ENCODE measurements at places on chromosomes 2 and 18. TPM values are rescaled to one million over a fixed set of nuclear protein-coding genes. Genes with fewer than 3 reads are reported as not detected.

The EVX2 gene
- total RNA-seq: not detected

GRCh38 chr2:210762604-210763588 is 206.5 kb downstream of the CPS1 start:
- no peaks in the 10 kb centered on the region for H3K27me3 ChIP-seq
- no peak overlapping the region for H3K27ac ChIP-seq
- H3K4me3 ChIP-seq: no peak overlapping the region
- no peaks in the 10 kb centered on the region for H3K36me3 ChIP-seq
- H3K4me1 ChIP-seq: no peaks in the 10 kb centered on the region
- DNase-seq: no peak

The TUBB8B gene
- total RNA-seq: not detected

DNA sequence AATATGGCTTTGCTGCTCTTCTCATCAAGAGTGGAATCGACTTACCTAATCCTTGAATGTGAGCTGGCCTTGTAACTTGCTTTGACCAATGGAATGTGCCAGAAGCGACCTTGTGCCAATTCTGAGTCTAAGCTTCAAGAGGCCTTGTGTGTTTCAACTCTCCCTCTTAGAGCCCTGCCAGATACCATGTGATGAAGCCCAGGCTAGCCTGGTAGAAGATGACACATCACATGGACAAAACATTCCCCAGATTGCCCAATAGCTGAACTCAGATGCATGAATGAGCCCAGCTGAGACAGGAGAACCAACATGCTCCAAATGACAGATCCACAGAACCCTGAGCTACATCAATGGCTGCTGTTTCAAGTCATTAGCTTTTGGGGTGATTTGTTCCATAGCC is 4.2 kb upstream of the KLHL14 start:
- no peak for DNase-seq

DNA sequence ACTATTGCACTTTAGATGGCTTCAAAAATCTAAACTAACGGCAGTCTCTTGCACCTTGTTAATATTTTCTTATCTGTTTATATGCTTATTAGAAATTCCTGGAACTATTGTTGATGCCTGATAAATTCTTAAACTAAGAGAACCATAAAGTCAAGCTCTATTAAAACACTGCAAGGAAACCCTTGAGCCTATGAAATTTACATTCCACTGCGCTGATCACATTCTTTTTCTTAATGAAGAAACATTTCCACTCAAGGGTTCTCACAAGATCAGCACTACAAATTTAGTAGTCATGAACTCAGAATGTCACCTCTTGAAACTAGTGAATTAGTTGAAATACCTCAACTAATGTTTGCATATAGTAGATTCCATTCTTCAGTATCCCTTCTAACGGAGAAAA is 331.8 kb upstream of the SLC8A1 start:
- DNase-seq: no peak
- H3K36me3 ChIP-seq: no peaks in the 10 kb centered on the region
- H3K4me3 ChIP-seq: no peak overlapping the region
- no peaks in the 10 kb centered on the region for H3K4me1 ChIP-seq

Data from activated CD4-positive, alpha-beta T cell treated with anti-CD3 and anti-CD28 coated beads, Interleukin-2, amount 10 ng/mL, durations not matched to agents 7 days and 5 days (primary cell).